ENCODE measurements at places on chromosomes 11 and 22. TPM values are rescaled to one million over a fixed set of nuclear protein-coding genes. Genes with fewer than 3 reads are reported as not detected.

The CDPF1 gene
- total RNA-seq = 8.5 TPM

GRCh38 chr11:8967184-8967583 lies 2.9 kb upstream of the TMEM9B start:
- no peak for DNase-seq

The GRK3 gene
- total RNA-seq = 7.1 TPM

DNA sequence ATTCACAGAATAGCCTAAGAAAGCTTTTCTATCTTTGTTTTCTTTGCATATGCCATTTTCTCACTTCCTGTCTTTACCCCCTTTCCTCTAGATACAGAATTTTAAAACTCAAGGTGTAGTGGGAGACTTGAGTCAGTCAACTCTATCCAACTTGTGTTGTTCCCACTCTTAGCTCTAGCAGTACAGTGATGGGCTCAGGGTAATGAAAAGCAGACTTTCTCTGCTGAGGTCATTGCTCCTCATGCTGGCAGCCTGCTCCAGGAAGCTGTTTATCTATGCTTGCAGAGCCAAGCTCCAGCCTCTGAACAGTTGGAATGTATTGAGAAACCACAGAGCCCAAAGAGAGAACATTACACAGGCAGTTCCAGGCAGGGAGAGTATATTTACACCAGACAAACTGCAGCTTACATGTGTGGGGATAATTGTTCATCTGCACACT lies 68.1 kb downstream of the CSTPP1 start:
- peak; percentile 25 for DNase-seq

The GDPD5 gene
- total RNA-seq = 674 TPM

DNA sequence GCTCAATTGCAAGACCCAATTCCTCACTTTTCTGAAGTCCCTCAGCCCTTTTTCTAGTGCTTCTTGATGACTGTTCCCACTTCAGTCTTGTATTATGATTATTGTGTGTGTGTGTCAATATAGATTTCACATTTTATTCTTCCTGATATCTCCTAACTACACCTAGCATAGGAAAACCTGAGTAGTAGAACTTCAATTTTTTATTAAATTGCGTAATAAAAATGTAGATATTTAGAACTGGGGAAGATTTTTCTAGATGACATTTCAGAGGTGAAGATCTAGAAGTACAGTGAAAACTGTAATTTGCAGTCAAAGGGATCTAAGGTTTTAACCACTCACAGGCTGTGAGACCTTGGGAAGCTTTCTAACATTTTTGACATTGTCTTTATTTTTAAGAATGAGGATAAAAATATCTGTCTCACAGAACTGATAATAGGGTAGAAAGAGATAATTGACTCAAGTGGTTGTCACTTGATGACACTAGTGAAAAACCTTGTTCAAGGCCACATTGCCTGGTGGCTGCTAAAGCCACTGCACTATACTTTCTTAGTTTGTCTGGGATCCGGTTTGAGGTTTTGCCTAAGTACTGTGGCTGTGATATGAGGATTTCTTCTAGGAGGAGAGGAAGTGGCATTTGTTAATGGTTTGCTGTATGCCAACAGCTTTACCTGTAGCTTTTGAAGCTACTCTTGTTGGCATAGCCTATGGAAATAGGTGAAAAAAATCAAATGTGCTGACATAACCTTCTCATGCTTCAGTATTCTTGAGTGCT lies 32.2 kb upstream of the SESN3 start:
- no peak for DNase-seq

The SLC36A4 gene
- total RNA-seq = 40.4 TPM

The OR51F2 gene
- total RNA-seq = not detected

The SLC37A2 gene
- total RNA-seq = 0.49 TPM

GRCh38 chr11:125519860-125520834 lies 24.1 kb upstream of the FEZ1 start:
- no peak for DNase-seq

GRCh38 chr11:2511421-2512369 lies 66.9 kb downstream of the KCNQ1 start:
- DNase-seq = no peak

GRCh38 chr22:34105461-34106062 lies 185.3 kb upstream of the LARGE1 start:
- peak; percentile 53 for DNase-seq

GRCh38 chr11:11416502-11416901 lies 63.5 kb upstream of the CSNK2A3 start:
- DNase-seq = no peak

DNA sequence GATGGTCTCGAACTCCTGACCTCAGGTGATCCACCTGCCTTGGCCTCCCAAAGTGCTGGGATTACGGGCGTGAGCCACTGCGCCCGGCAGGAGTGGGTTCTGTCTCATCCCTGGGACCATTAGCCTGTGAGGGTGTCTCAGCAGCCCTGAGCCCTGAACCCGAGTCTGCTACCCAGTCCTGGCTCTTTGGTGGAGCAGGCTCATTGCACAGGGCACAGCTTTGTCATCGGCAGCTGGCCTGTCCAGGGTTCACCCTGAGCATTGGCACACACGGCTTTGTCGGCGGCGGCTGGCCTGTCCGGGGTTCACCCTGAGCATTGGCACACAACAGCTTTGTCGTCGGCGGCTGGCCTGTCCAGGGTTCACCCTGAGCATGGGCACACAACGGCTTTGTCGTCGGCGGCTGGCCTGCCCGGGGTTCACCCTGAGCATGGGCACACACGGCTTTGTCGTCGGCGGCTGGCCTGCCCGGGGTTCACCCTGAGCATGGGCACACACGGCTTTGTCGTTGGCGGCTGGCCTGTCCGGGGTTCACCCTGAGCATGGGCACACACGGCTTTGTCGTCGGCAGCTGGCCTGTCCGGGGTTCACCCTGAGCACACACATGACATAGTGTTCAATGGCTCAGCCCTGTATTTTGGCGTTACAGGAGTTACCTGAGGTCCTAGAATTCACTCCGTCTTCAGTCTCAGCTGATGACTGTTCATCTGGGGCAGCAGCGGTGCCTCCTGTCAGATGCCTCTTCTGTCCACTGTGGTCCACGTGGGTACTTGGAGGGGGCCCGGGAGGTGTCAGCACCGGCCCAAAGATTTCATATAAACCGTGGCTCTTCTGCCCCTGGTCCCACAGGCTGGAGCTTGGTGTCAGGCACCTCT lies 1082.5 kb downstream of the BRD1 start:
- peak; percentile 1 for DNase-seq

The ATL3 gene
- total RNA-seq = 35.6 TPM

GRCh38 chr11:82987997-82988396 lies 83.7 kb downstream of the RAB30 start:
- DNase-seq = no peak

DNA sequence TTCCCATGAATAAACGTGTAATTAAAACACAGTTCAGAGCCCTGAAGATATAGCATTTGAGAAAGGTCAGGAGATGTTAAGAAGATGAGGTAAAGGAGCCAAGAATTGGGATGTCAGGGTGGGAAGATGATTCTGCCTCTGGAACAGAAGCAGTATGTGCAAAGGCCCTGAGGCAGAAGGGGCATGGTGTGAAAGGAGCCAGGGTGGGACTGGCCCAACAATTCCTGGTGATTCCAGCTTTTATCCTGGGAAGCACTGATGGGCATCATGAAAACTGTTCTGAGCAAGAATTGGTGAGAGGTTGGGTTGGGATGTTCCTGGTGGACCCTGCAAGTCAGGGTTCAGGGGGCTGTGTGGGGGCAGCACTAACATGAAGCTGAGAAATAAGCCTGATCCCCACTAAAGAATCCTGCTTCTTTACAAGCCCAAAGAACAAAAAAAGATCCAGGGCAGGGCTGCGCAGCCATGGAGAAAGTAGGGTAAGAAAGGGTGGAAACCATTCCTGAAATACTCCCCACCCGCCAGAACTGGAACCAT lies 2.5 kb upstream of the FXYD6 start:
- DNase-seq = no peak

DNA sequence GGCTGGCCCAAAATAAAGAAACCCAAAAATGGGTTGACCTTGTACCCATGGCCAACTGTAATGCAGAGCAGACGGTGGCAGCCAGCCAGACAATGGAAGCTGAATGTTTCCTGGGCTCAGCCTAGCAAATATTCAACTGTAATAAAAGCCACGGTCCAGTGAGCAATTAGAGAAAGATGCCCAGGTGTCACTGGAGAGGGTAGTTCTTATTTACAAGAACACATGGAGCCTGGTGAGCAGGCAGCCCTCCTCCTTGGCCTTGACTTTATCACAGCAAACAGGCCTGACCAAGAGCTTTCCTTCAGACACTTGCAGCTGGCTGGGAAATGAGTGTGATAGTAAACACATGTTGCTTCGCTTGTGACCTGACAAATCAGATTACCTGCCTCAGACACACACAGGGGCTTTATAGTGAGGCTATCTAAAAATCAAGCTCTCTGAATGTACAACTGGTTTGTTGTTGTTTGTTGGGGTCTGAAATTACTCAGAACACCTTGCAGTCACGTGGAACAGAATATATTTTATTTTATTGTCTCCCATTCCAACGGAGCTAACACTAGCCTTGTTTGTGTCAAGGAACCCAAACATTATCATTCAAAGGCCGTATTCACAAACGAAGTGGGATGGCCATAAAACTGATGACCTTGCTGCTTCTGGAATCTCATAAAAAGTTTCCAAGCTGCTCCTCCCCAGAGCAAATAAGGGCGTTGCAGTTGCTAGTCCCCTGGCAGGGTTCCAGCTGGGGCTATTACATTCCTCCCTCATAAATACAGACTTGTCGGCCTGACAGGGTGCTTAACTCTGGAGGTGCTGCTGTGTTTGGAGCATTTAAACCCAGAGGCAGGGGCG lies 161.1 kb downstream of the BBOX1 start:
- no peak for DNase-seq

DNA sequence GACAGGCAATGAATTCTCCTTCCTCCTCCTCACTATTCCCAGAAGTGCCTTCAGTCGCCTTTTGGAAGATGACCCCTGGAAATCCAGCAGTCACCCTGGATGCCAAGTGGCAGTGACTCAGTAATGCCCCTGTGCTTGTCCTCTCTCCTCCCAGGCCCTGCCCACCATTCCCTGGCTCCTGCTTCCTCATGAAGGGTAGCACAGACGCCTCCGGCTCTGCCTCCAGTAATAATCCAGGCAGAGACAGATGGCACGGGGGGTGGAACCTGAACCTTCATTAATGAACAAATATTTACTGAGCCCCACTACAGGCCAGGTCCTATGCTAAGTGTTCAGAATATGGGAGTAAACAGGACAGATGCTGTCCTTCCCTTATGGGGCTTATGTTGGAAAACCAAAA lies 23.2 kb downstream of the SYT13 start:
- no peak for DNase-seq

GRCh38 chr22:24230911-24231656 lies 13.8 kb downstream of the GGT5 start:
- peak; percentile 75 for DNase-seq

GRCh38 chr11:10603721-10604297 lies 35.3 kb upstream of the LYVE1 start:
- DNase-seq = no peak

- DNase-seq = no peak
Measured at GRCh38 chr11:36215693-36216060, 73.5 kb downstream of the COMMD9 start.

GRCh38 chr11:113470233-113470632 lies 5.0 kb downstream of the DRD2 start:
- DNase-seq = no peak

GRCh38 chr11:61034704-61035525 lies 63.4 kb downstream of the CD6 start:
- no peak for DNase-seq

DNA sequence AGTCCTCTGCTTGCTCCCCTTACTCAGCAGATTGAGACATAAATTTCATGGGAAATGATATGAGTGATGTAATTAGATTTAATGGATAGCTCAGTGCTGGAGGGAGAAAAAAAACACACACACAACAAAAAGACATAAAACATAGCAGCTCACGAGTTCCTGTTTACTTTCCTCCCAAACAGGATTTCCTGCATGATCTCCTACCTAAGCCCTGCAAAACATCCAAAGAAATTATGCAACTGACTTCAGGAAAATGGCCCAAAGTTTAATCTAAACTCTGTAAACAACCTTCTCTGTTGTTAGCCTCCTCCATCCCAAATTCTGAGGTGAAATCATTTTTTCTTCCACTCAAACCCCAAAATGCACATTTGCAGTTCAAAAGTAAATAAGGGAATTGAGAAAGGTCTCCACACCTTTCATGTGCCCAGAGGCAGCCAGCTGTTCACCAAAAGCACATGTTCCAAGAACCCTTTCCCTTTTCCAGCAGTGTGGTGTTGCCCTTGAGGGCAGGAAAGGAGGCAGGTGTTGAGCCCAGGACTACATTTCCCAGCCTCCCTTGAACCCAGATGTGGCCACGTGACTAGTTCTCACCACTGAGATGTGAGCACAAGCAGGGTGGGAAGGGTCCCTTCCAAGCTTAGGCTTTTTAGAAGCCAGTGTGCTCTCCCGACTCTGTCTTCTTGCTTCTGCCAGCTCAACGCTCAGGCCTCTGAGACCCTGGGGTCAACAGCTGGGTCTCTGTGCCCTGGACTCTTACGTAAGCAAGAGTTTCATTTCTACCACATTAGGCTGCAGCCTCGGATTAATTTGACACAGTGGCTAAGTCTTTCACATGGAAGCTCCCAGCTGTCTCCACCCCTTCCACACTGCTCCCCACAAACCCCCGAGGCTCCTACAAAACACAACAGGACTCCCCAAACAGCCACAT lies 301.2 kb downstream of the CTTN start:
- peak; percentile 47 for DNase-seq
